Adrenal gland (tissue), 19 donors: ENCODE measurements at places on chromosomes 3 and 15. TPM values are rescaled to one million over a fixed set of nuclear protein-coding genes. Genes with fewer than 3 reads are reported as not detected.

Gene OR5H1
- total RNA-seq: not detected

Gene ZNF80
- total RNA-seq: not detected

Gene BUB1B
- 3.5 TPM for total RNA-seq

DNA sequence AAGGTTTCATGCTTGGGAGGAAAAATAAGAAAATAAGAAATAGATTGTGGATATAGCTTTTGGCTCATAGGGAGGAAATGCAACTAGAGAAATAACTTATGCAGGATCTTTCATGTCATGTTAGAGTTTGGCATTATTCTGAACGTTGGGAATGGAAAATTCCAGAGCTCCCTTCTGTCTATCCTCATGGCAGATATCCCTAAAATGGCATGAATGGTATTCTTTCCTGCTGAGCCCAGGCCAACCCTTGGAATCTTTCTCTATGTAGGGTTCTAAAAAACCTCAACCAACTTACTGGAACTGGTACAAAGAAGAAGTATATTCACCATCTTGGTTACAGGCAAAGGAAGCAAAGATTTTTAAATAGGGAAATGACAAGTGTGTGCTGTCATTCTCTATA lies 212.5 kb downstream of the CHST2 start:
- H3K4me1 ChIP-seq: no peaks in the 10 kb centered on the region
- DNase-seq: no peak
- no peaks in the 10 kb centered on the region for H3K27me3 ChIP-seq
- H3K27ac ChIP-seq: no peak overlapping the region
- H3K36me3 ChIP-seq: no peaks in the 10 kb centered on the region
- H3K4me3 ChIP-seq: no peak overlapping the region

DNA sequence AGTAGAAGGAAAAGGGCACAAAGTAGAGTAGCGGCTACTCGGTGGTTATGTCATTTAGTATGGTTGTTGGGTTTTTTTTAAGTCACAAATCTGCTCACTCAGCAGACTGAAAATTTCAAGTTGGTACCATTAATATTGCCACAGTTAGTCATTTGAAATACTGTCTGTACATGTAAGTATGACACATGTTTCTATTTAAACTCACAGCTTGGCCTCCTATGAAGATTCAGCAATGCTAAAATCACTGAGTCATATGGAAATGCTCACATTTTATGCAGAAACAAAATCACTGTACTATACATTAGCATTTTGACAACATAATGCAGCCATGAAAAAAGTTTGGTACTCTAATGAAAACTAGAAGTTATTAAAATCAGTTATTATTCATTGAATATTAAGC lies 571.9 kb downstream of the TAFA4 start:
- H3K27me3 ChIP-seq: no peaks in the 10 kb centered on the region
- no peak overlapping the region for H3K4me3 ChIP-seq
- no peak overlapping the region for H3K27ac ChIP-seq
- H3K36me3 ChIP-seq: no peaks in the 10 kb centered on the region

DNA sequence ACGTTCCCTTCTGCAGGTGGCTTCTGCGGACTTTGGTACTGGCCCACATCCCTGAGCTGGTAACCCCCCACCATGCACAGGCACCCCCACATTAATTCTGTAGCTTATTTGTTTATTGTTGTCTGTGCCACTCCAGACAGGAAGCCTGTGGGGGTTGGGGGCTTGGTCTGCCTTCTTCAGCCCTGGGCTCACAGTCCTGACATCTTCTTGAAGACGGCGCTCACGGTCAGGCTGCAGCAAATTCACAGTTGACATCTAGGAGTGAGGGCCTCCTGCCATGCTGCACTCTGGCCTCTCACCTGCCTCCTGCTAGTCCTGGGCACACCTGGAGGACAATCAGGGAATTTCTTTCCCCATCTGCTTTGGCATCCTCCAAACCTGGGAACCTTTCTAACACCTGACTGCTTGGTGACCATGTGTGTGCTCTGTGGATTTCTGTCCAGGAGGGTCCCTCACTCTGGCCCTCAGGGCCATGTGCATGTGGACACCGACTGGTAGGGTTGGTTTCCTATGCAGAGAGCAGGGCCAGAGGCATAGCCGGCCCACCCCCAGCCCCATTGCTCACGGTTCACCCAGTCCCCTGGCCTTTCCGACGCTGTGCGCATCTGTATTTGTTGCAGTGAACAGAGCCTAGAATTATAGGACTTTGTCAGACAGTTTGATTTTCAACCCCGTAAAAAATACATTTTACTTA lies 68.8 kb downstream of the APBA2 start:
- no peak overlapping the region for H3K4me3 ChIP-seq
- no peak overlapping the region for H3K27ac ChIP-seq
- H3K27me3 ChIP-seq: peaks cover 3% of the 10 kb centered on the region

GRCh38 chr15:58731756-58732535 lies 17.6 kb downstream of the ADAM10 start:
- no peaks in the 10 kb centered on the region for H3K36me3 ChIP-seq
- DNase-seq: peak; percentile 22
- peaks cover 9% of the 10 kb centered on the region for H3K4me1 ChIP-seq
- no peaks in the 10 kb centered on the region for H3K27me3 ChIP-seq

- DNase-seq: no peak
- H3K27ac ChIP-seq: no peak overlapping the region
- no peaks in the 10 kb centered on the region for H3K4me1 ChIP-seq
- no peak overlapping the region for H3K4me3 ChIP-seq
Measured at GRCh38 chr3:196789885-196790359, 50.3 kb downstream of the PAK2 start.

GRCh38 chr3:124203292-124203691 lies 211.4 kb upstream of the ROPN1 start:
- H3K27me3 ChIP-seq: no peaks in the 10 kb centered on the region
- H3K4me1 ChIP-seq: peaks cover 39% of the 10 kb centered on the region
- no peak overlapping the region for H3K4me3 ChIP-seq
- no peaks in the 10 kb centered on the region for H3K36me3 ChIP-seq
- H3K27ac ChIP-seq: no peak overlapping the region
- no peak for DNase-seq

DNA sequence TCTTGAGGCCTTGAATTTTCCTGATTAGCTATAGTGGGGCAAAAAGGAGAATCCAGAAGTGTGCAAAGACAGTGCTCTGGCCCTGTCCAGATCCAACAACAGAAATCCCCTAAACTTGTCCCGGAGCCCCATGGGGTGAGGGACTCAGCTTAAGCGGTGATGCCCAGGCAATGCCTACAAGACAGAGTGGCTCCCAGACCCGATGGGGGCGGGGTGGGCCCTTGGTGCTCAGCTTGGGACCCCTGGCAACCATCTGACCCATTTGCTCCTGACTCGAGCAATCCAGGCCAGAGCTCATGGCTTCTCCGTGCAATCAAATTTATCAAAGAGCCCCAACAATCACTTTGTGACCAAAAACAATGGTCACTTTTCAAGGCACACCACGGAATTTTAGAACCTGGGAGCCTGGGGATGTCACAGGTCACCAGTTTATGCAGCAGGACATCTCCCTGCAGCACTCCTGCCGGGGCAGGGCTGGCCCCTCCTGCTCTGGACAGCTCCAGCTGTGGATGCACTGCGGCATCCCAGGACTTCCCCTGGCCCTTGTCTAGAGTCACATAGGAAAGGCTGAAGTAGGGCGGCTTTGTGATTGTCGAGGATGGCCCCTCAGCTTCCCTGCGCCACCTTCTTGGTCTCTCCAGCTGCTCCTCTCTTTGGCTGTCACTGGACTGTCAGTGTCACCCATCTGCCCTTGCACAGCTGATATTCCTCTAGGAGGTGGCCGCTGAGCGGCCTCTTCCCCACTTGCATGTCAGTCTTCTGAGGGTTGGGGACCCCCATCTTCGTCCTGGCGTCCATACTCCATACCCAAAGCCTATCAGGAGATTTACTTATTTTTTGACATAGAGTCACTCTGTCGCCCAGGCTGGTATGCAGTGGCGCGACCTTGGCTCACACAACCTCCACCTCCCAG lies 28.4 kb downstream of the RGMA start:
- no peak overlapping the region for H3K4me3 ChIP-seq
- H3K27me3 ChIP-seq: no peaks in the 10 kb centered on the region
- no peak overlapping the region for H3K27ac ChIP-seq
- no peaks in the 10 kb centered on the region for H3K36me3 ChIP-seq

GRCh38 chr3:37952564-37952963 lies 38.0 kb upstream of the VILL start:
- no peak overlapping the region for H3K27ac ChIP-seq
- H3K4me1 ChIP-seq: peaks cover 13% of the 10 kb centered on the region
- no peak overlapping the region for H3K4me3 ChIP-seq

GRCh38 chr3:74845081-74845480 lies 230.6 kb upstream of the CNTN3 start:
- H3K4me3 ChIP-seq: no peak overlapping the region
- H3K27me3 ChIP-seq: no peaks in the 10 kb centered on the region
- H3K36me3 ChIP-seq: no peaks in the 10 kb centered on the region
- DNase-seq: no peak
- H3K4me1 ChIP-seq: no peaks in the 10 kb centered on the region

DNA sequence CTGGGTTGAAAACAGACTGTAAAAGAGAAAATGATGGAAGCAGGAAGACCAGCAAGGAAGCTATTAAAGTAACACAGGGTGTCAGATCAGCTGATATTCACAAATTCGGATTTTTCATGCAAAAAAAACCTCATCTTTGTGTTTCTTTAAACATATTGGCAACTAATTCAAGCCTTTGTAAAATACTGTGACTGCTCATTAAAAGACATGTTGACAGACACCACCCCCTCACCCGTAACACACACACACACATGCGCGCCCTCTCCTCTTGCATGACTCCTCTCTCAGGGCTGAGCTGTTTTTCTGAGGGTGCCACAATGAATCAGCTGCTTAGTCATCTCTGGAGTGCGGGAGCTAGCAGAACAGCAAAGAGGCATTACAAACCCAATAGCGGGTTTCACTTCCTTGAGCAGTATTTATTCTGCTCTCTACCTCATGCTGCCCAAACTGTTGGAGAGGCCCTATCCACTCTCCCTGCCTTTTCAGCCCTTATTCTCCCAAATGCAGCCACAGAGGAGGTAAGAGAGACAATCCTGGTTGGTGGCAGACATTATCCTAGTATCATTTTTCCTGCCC lies 35.8 kb upstream of the CCDC80 start:
- H3K4me3 ChIP-seq: no peak overlapping the region
- H3K27me3 ChIP-seq: no peaks in the 10 kb centered on the region
- DNase-seq: peak; percentile 81
- H3K27ac ChIP-seq: no peak overlapping the region
- H3K36me3 ChIP-seq: no peaks in the 10 kb centered on the region

DNA sequence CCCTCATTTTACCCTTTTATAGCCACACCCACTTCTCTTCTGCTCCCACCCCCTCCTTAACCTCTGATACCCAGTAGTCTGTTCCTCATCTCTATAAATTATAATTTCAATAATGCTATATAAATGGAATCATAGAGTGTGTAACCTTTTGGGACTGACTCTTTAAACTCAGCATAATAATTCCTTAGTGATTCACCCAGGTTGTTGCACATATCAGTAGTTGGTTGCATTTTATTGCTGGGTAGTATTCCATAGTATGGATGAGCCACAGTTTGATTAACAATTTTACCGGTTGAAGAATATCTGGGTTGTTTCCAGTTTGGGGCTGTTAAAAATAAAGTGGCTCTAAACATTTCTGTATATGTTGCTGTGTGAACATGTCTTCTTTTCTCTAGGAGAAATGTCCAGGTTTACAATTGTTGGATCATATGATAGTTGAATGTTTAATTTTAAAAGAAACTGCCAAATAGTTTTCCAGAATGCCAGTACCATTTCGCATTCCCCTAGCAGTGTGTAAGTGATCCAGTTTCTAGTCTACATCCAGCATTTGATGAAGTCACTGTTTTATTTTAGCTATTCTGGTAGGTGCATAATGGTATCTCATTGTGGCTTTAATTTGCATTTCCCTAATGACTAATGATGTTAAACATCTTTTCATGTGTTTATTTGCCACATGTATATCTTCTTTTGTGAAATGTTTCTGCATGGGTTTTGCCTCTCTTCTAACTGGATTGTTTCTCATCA lies 68.5 kb downstream of the VPS8 start:
- no peaks in the 10 kb centered on the region for H3K36me3 ChIP-seq
- H3K27me3 ChIP-seq: no peaks in the 10 kb centered on the region
- H3K4me3 ChIP-seq: no peak overlapping the region
- H3K4me1 ChIP-seq: no peaks in the 10 kb centered on the region

DNA sequence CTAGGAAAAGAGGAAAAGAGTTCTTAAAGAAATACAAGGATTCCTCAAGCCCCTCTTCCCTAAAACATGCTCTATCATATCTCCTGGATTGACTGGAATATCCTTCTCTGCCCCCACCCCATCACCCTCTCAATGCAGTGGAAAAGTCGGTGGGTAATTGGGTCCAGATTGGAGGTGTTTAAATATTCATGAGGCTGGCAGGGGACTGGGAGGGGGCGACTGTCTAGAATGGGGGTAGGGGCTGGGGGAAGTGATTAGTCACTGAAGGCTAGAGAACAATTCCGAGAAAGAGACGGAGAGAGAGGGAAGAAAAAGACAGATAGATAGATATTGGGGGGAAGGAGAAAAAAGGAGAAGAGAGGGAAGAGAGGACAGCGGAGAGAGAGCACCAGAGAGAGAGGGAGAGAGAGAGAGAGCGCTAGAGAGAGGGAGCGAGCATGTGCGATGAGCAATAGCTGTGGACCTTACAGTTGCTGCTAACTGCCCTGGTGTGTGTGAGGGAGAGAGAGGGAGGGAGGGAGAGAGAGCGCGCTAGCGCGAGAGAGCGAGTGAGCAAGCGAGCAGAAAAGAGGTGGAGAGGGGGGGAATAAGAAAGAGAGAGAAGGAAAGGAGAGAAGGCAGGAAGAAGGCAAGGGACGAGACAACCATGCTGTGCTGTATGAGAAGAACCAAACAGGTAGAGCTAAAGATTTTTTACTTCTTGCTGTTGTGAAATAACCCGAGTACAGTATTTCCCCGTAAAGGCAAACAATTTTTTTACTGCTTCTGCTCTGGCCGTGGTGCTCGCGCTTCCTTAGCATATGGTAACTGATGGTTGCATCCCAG lies at the start of gene GAP43:
GAP43 (plus strand) TSS at position 467 of the 825 bp plus-strand sequence; CDS start at position 647, 180 bp downstream.
- peaks cover 14% of the 10 kb centered on the region for H3K27me3 ChIP-seq
- H3K27ac ChIP-seq: no peak within 1 kb of the TSS
- no peaks in the 10 kb centered on the region for H3K36me3 ChIP-seq

- no peaks in the 10 kb centered on the region for H3K27me3 ChIP-seq
- no peak overlapping the region for H3K4me3 ChIP-seq
- no peak for DNase-seq
- H3K27ac ChIP-seq: no peak overlapping the region
Measured at GRCh38 chr3:192858849-192859585, 58.6 kb downstream of the MB21D2 start.

DNA sequence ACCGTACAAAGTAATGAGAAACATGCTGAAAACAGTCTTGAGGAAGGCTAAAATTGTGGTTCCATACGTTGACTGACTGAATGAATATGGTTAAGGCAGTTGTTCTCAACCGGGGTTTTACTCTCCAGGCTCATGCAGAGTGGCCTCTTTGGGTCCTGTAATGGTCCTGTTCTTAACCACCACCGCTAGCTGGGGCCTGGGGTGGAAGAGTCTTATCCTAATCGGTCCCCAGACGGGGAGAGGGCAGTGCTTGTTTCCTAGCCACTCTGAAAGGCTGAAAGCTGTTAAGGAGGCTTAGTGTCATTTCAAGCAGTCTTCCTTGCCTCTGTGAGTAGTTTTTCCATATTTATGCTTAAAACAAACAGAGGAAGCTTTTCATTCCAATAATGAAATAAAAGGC lies 32.0 kb downstream of the SELENOT start:
- H3K27me3 ChIP-seq: no peaks in the 10 kb centered on the region
- DNase-seq: no peak
- no peak overlapping the region for H3K27ac ChIP-seq
- no peaks in the 10 kb centered on the region for H3K4me1 ChIP-seq
- peaks cover 8% of the 10 kb centered on the region for H3K36me3 ChIP-seq
- H3K4me3 ChIP-seq: no peak overlapping the region

GRCh38 chr3:133137042-133137996 lies 99.1 kb downstream of the TMEM108 start:
- no peak for DNase-seq
- no peak overlapping the region for H3K27ac ChIP-seq
- H3K4me3 ChIP-seq: no peak overlapping the region
- no peaks in the 10 kb centered on the region for H3K36me3 ChIP-seq
